Activated CD4-positive, alpha-beta T cell treated with anti-CD3 and anti-CD28 coated beads, Interleukin-2, amount 50 U/mL, for 48 hours (primary cell): ENCODE measurements at places on chromosomes 5 and 9.

GRCh38 chr9:134965851-134966250, 48.1 kb upstream of the FCN1 start:
- DNase-seq, result no peak

- DNase-seq, result no peak
These were observed 18.5 kb upstream of the TIMD4 start for GRCh38 chr5:156981481-156981880.

- DNase-seq, result no peak
These were observed 670.5 kb upstream of the SEMA6A start for GRCh38 chr5:117245130-117245529.

- DNase-seq, result no peak
These were observed 346.1 kb downstream of the DIRAS2 start for GRCh38 chr9:90296539-90296938.

DNA sequence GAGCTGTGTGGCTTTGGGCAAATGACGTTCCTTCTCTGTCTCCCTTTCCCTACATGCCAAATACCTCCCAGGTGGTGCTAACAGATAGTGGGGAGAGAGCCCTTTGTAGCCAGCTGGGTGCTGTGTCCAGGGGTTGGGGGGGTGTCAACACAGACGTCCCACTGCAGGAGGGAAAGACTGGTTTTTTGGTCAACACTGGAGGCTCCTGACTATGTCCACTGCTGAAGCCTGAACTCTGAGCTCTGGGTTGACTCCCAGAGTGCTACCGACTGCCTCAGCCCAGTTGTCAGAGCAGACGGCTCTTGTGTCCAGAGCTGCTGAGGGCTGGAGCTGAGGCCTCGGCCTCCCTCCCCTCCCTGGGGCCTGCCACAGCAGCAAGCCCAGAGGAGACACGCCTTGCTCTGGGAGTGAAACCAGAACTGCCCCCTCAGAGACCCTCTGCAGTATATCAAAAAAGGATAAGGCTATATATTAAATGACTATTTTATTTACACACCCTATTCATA, 14.8 kb upstream of the SLC25A51 start:
- DNase-seq, result no peak

DNA sequence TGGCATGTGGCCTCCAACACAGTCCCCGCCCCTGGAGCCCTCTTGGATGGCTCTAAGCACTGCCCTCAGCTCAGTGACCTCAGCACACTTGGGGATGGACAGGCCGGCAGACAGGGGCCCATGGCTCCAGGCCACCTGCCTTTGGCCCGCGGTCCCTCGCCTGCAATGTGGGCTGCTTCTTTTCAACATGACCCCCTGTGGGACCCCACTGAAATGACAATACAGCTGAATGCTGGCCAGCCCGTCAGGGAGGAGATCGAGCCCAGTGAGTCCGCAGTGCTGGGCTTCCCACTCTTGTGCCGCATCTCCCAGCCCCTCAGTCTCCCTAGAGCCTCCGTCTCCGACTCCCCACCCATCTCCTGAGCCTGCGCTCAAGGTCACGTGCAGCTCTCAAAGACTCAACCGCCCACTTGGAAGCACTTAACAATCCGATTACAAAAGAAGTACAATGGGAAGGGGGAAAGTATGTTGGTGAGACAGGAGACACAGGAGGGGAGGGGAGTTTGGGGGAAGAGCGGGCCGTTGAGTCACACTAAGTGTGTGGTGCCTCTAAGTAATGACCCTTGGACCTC, 238.9 kb downstream of the HSPA4 start:
- DNase-seq, result no peak

- no peak for DNase-seq
These were observed 173.9 kb upstream of the ZNF462 start for GRCh38 chr9:106689089-106689488.

DNA sequence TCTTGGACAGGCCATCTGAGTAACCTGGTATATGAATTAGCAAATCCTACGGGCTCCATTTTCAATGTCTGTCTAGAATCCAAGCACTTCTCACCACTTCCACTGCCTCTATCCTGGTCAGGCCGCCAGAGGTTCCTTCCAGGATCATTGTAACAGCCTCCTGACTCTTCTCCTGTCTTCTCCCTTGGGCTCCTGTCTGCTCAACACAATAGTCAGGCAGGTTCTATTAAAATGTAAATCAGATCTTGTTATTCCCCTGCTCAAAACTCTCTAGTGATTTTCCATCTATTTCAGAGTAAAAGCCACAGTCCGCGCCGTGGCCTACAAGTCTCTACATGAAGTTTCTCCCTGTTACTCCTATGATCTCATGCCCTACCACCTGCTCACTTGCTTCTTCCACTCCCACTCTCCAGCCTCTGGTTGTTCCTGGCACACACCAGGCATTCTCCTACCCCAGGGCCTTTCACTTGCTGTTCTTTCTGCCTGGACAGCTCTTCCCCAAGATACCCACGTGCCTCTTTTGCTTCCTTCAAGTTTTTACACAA, 21.7 kb downstream of the ZNF366 start:
- no peak for DNase-seq
